ENCODE measurements at places on chromosomes 13 and 19.

- DNase-seq = no peak
Observed at GRCh38 chr19:32012886-32013631, 332.4 kb upstream of the ZNF507 start.

DNA sequence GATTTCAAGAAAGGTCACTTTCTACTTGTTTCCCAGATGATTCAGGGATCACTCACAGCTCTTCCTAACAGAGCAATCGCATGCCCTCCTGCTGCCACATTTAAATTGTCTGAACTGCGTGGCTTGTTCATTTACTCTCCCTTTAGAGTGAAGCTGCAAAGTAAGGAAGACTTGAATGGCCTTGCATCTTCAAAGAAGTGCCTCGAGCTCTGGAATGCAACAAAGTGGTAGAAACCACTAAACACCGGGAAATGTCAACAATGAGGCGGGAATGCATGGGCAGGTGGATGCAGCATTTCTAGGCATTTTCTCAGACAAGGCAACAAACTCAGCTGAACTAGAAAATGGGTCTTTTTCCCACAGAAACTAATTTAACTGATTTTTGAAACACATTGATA, 10.3 kb upstream of the DACH1 start:
- no peak for DNase-seq

DNA sequence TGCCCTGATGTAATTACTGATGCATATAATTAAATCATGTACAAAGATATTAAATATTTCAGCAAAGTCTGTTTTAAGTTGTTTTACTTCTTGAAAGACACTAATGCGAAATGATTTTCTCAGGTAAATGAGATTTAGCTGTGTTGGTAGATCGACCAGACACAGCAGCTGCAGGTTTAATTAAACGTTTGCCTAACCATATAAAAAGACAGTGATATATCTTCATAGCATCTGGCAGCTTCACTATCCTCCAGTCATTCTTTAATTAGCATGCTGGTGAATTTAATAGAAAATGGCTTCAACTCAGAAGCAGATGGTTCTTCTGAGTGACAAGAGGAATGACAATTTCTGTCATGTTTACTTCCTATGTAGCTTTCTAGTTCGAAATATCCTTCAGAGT, 69.3 kb downstream of the NHLRC3 start:
- no peak for DNase-seq

GRCh38 chr13:44764302-44764692, 188.2 kb upstream of the TSC22D1 start:
- DNase-seq = no peak

DNA sequence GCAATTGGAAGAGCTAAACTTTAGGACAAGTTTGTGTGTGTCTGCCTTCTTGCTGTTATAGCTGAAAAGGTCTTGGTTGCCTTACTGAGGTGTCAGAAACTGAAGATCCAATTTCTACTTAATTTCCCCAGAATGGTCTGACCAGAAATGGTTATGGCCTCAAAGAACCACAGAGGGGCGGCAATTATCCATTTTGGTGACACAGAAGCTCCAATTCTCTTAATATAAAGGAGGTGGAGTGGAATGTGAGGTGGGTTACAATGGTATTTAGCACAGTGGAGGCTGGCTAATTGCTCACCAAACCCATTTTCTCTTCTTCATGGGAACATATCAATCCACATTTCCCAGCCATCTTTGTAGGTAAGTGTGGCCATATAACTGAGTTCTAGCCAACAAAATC, 1157.2 kb downstream of the OLFM4 start:
- no peak for DNase-seq

GRCh38 chr19:2043961-2044708, 6.9 kb downstream of the MKNK2 start:
- DNase-seq = no peak

- DNase-seq = no peak
Observed at GRCh38 chr13:24134231-24134630, 26.3 kb upstream of the SPATA13 start.

DNA sequence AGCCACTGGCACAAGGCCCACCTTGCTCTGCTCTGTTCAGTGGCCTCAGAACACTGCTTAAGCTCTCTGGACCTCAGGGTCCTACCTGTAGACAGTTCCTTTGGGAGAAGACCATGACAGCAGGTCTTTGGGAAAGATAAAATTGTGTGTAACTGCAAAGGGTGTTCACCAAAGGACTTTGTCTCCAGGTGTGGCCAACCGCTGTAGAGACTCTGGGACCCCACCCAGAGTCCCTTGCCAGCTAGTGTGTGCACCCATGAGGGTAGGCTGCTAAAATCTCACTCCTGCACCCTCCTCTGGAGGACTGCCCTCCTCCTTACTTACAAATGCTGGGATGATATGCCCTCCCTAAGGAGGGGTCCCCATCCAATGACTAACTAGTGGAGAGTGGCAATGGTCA, 211.2 kb downstream of the TSHZ3 start:
- DNase-seq = no peak

- DNase-seq = no peak
Observed at GRCh38 chr13:26465514-26465913, 92.0 kb upstream of the WASF3 start.

DNA sequence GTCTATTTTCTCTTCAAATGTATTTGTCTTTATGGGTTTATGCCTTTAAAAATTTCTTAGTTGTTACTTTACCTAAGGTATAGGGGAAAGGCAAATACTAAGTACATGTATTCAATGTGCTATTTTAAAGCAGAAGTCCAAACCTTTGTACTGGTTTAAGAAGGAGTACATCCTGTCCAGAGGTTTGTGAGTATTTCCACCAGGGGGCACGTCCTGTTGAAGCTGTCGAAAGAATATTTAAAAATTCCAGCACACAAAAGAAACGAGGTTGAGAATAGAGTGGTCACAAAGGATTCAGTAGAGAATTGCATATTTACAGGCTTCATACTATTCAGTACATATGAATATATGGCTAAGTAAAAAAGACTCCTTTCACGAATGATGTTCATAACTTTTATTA, 59.8 kb downstream of the URI1 start:
- DNase-seq = no peak

GRCh38 chr13:111518161-111518792, 197.8 kb downstream of the TEX29 start:
- no peak for DNase-seq

Data from GM04503 (cell line).